Sigmoid colon (tissue), 7 donors: ENCODE measurements at places on chromosomes 6 and 20.

DNA sequence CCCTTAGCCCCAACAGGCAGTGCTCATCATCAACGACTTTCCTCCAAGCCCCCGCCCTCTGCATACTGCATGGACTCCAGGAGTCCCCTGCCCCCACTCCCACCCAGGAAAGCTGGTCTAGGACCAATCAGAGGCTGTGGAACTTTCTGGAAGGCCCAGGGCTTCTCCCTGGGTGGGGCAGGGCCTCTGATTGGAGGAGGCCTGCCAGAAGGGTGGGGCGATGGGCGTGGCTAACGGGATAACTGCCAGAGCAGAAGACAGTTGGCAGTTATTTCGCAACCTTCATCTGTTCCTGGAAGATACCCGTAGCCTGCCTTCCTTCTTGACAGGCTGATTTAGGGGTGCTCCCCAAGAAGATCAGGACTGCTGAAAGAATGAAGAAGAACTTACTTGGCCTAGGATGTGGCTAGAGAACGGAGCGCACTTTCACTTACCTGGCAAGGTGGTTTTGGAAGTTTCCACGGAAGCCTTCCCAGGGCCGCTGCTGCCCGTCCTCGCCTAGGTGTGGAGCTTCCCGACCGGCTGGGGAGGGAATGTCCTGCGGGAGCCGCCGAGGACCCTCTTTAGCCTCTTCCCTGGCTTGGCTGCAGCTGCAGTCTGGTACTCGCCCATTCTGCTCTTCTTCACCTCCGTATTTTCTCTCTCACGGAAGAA is 209.0 kb downstream of the LRFN2 start:
- no peaks in the 10 kb centered on the region for H3K36me3 ChIP-seq
- H3K4me3 ChIP-seq, result no peak overlapping the region
- DNase-seq, result no peak
- no peaks in the 10 kb centered on the region for H3K4me1 ChIP-seq

DNA sequence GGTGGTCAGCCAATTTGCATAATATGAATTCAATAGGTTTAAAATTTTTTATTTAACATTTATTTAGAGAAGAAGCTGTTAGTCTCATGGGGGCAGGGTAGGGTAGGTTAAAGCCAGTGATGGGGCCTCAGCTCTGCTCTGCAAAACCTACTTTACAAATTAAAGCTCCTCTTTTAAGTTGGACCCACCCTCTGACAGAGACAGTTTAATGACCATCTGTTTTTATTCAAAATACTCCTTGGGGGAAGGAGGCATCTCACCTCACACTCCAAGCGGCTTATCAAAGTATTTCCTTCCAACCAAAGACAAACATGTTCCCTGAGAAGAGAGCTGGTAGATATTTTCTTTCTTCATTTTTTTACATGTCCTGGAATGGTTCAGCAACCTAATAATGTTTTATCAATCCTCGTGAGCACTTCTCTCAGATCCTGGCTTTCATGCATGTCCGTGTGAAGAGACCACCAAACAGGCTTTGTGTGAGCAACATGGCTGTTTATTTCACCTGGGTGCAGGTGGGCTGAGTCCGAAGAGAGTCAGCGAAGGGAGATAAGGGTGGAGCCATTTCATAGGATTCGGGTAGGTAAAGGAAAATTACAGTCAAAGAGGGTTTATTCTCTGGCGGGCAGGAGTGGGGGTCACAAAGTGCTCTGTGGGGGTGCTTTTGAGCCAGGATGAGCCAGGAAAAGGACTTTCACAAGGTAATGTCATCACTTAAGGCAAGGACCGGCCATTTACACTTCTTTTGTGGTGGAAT is 184.7 kb downstream of the GJA1 start:
- no peaks in the 10 kb centered on the region for H3K36me3 ChIP-seq
- no peak overlapping the region for H3K4me3 ChIP-seq

- DNase-seq, result no peak
- no peaks in the 10 kb centered on the region for H3K27me3 ChIP-seq
- H3K4me3 ChIP-seq, result no peak overlapping the region
- no peaks in the 10 kb centered on the region for H3K4me1 ChIP-seq
These were observed 289.5 kb downstream of the ESR1 start for GRCh38 chr6:152096863-152097496.

DNA sequence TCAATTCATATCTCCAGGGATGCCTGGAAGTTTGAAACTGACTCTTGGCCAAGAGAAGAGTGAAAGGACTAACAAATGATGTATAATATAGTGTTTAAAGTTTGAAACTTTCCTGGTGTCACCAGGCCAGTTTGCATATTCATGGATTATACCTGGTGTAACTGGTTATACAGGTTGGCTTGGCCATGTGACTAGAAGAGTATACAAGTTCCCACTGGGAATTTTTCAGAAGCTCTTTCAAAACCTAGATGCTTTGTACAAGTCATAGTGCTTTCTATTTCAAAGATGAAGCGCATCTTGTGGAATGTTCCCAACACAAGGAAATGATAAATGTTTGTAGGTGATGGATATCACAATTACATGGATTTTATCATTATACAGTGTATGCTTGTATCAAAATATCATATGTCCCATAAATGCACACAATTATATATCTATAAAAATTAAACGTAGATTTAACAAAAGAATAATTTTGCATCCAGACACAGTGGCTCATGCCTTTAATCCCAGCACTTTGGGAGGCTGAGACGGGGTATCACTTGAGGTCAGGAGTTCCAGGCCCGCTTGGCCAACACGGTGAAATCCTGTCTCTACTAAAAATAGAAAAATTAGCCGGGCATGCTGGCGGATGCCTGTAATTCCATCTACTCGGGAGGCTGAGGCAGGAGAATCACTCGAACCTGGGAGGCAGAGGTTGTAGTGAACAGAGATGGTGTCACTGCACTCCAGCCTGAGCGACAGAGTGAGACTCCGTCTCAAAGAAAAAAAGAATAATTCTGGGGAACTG is 1420.2 kb downstream of the GRIK2 start:
- no peaks in the 10 kb centered on the region for H3K27me3 ChIP-seq
- H3K36me3 ChIP-seq, result no peaks in the 10 kb centered on the region
- no peaks in the 10 kb centered on the region for H3K4me1 ChIP-seq
- H3K27ac ChIP-seq, result no peak overlapping the region
- DNase-seq, result no peak

DNA sequence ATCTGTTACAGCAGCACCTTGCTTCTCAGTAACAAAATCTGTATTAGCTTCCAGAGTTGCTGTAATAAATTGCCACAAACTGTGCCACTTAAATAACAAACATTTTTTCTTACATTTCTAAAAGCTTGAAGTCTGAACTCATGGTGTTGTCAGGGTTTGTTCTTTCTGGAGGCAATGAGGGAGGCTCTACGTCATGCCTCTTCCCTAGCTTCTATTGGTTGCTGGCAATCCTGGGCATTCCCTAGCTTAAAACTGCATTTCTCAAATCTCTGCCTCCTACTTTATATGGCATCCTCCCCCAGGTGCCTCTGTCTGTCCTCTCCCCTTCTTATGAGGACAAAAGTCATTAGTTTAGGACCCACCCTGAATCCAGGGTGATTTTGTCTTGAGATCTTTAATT is 41.6 kb upstream of the TMEM244 start:
- H3K4me1 ChIP-seq, result no peaks in the 10 kb centered on the region
- DNase-seq, result no peak
- no peaks in the 10 kb centered on the region for H3K36me3 ChIP-seq
- no peaks in the 10 kb centered on the region for H3K27me3 ChIP-seq

- peak overlapping the region; percentile 75 for H3K4me3 ChIP-seq
- H3K36me3 ChIP-seq, result no peaks in the 10 kb centered on the region
- DNase-seq, result no peak
- H3K4me1 ChIP-seq, result peaks cover 18% of the 10 kb centered on the region
- peak overlapping the region; percentile 98 for H3K27ac ChIP-seq
These were observed 662 bp upstream of the SLC9A8 start for GRCh38 chr20:49811825-49812506.

DNA sequence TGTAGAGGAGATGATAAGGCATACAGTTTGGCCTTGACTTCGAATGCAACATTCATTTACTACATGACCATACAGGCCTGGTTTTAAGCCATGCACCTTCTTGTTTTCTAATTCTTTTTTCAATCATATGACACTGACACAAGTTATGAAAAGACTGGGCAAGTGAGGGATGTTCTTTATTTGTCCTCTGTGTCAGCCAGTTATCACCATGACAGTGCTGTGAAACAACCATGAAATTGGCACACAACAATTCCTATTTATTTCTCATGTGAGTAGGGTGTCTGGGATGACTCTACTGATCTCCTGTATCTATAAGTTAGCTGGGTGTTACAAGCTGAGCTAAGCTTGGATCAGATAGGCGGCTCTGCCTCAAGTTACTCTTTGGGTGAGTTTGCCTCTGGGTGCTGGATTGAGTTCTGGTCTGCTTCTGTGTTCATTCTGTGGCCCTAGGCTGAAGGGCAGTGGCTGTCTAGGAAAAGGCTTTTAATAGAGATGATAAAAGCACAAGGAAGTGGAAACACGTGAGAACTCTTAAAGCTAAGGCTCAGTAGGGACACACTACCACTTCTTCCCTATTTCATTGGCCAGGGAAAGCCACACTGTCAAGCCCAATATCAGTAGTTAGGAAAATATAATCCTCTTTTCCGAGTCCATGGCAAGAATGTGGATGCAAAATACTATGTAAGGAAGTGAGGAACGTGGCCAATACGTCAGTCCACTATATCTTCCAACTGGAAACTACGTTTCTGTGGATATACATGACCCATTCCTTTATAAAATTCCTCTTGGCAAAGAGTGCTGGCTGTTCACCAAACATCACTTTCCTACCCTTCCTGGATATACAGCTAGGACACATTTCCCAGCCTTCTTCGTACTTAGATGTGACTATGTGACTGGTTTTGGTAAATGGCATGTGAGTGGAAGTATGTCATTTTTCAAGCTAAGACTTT is 126.2 kb upstream of the RNF24 start:
- H3K27me3 ChIP-seq, result no peaks in the 10 kb centered on the region
- no peak overlapping the region for H3K4me3 ChIP-seq
- H3K27ac ChIP-seq, result no peak overlapping the region
- H3K4me1 ChIP-seq, result no peaks in the 10 kb centered on the region

DNA sequence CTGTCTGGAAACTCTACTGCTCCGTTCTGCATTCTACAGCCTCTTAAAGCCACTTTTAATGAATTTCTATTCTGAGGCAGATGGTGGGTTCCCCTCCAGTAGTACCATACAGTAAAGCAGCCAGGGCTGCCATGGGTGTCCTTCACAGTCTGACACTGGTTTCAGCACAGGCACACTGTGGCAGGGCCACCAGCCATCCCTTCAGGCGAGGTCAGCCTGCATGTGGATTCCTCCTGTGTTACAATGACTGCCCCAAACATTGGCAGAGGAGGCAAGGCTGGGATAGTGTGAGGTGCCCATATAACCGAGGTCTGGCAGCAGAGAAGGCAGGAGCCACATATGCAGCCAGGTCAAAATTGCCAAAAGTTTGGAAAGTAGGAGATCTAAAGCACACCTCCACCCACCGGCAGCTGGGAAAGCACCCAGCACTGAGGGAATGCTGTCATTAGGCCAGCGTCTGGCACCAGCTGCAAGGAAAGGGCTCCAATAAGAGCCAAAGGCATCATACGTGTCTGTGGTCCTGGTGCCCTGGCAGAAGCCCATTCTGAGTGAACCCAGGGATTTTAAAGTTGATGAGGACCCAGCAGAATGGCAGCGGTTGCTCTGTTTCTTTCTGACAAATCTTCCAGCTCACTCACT is 24.0 kb downstream of the STK35 start:
- H3K4me3 ChIP-seq, result no peak overlapping the region
- H3K27ac ChIP-seq, result peak overlapping the region; percentile 13
- H3K36me3 ChIP-seq, result no peaks in the 10 kb centered on the region
- H3K27me3 ChIP-seq, result no peaks in the 10 kb centered on the region
- H3K4me1 ChIP-seq, result peaks cover 73% of the 10 kb centered on the region

DNA sequence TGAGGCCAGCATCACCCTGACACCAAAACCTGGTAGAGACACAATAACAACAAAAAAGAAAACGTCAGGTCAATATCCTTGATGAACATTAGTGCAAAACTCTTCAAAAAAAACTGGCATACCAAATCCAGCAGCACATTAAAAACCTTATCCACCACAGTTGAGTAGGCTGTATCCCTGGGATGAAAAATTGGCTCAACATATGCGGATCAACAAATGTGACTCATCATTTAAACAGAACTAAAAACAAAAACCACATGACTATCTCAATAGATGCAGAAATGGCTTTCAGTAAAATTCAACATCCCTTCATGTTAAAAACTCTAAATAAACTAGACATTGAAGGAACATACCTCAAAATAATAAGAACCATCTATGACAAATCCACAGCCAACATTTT is 59.6 kb upstream of the PHIP start:
- no peaks in the 10 kb centered on the region for H3K27me3 ChIP-seq
- H3K27ac ChIP-seq, result no peak overlapping the region
- no peaks in the 10 kb centered on the region for H3K4me1 ChIP-seq
- H3K36me3 ChIP-seq, result no peaks in the 10 kb centered on the region
- H3K4me3 ChIP-seq, result no peak overlapping the region
- no peak for DNase-seq

DNA sequence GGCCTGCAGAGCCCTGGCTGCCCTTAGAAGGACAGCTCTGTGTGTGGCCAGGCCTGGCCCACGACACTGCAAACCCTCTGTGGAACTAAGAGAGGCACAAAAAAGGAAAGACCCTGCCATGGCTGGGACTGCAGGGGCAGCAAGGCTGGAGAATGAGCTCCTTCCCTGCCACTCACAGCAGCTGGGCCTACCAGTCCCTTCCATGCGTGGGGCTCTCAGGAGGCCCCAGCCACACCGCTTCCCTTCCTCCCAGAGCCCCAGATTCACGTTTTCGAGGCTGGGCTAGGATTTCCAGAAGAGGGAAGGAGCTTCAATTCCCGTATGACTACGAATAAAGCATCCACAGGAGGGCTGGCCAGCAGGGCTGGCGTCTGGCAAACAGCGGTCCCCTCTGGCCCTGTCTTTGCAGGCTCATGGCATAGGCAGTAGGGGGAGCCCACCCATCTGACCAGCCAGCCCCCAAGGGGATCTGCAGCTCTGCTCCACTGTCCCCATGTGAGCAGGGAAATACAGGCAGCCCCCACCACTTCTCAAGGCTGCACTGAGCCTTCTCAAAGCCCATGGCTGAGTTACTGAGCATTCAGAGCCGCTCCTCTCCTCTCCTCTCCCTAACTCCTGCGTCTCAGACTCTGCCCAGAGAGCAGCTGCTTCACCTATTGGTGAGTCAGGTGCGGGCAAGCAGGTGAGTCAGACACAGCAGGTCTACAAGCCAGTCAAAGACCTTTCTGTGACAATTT is 53.1 kb downstream of the NINL start:
- no peaks in the 10 kb centered on the region for H3K4me1 ChIP-seq
- H3K27me3 ChIP-seq, result no peaks in the 10 kb centered on the region
- no peak for DNase-seq
- no peaks in the 10 kb centered on the region for H3K36me3 ChIP-seq

- H3K27ac ChIP-seq, result no peak overlapping the region
- no peak overlapping the region for H3K4me3 ChIP-seq
- peaks cover 8% of the 10 kb centered on the region for H3K4me1 ChIP-seq
These were observed 142.6 kb downstream of the ARHGAP18 start for GRCh38 chr6:129567374-129567773.

- H3K36me3 ChIP-seq, result no peaks in the 10 kb centered on the region
- peak; percentile 82 for DNase-seq
- H3K4me1 ChIP-seq, result peaks cover 77% of the 10 kb centered on the region
- peak overlapping the region; percentile 80 for H3K27ac ChIP-seq
These were observed 73.6 kb downstream of the SLX4IP start for GRCh38 chr20:10508468-10509251.

GRCh38 chr6:45105170-45105820 is 222.8 kb upstream of the RUNX2 start:
- H3K36me3 ChIP-seq, result no peaks in the 10 kb centered on the region
- no peaks in the 10 kb centered on the region for H3K4me1 ChIP-seq
- no peak overlapping the region for H3K4me3 ChIP-seq
- H3K27me3 ChIP-seq, result no peaks in the 10 kb centered on the region
- DNase-seq, result no peak
